ENCODE measurements at places on chromosomes 2 and 18.

DNA sequence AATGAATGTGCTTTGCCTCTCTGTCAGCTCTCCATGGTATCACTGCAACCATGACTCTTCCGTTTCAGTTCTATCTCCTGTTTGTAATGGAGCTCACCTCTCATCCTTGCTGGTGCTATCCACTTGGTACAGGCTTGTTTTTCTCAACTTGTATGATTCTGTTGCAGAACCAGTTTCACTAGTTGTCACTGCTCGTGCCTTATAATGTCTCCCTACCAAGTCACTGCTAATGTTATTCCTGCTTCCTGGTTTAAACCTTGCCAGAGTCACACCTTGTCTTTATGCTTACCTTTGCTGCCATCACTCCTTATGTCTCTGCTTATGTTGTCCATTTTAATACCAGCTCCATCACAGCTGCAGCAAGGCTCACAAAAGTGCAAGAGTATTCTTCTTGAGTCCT is 1191.0 kb upstream of the LRRTM1 start:
- no peak for DNase-seq

DNA sequence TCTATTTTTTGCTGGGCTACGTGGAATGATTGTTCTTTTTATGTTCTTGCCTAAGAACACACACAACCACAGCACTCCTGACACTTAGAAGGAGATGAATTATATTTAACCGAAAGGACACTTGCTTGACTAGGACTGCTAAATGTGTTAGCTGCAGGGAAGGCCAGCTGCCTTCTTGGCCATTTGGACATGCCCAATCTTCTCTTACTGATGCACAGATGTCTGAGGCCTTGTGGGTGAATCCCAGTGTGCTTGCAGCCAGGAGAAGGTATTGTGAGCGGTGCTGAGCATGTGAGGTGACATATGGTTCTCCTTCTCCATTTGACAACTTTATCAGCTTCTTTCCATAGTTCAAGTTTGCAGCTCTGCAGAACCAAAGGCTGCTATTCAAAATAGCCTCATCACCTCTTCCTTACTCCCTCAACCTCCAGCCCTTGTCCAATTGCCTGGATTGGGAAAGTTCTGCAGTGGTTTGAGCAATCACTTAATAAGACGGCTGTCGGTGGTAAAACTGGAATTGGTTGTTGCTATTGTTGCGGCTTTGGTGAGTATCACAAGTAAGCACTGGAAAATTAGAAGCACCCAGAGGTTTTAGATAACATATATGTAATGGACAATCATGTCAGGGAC is 1113.3 kb downstream of the TSN start:
- DNase-seq, result no peak

DNA sequence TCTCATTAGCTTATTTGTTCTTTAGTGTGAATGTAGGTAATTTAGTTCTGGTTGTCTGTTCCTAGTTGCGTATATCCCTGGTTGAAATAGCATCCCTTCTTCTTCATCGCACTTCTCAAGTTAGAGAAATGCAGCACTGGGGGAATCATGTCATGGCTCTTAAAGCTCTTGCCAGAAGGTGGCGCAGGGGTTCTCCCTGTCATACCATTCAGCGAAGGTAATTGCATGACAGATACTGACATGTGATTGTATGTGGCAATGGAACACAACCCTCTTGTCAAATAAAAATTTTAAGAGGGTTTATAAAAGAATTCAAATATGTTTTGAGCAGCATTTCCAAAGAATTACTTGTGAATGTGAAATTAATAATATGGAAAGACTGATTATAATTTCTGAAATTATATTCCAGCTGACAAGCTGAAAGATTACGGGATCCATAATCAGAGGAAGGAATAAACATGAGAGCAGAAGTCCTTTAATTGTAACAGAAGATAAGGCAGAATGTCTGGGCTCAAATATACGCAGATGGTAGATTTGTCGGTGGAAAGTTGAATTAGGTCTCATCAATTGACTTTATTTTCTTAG is 411.7 kb downstream of the DSEL start:
- peak; percentile 62 for DNase-seq

DNA sequence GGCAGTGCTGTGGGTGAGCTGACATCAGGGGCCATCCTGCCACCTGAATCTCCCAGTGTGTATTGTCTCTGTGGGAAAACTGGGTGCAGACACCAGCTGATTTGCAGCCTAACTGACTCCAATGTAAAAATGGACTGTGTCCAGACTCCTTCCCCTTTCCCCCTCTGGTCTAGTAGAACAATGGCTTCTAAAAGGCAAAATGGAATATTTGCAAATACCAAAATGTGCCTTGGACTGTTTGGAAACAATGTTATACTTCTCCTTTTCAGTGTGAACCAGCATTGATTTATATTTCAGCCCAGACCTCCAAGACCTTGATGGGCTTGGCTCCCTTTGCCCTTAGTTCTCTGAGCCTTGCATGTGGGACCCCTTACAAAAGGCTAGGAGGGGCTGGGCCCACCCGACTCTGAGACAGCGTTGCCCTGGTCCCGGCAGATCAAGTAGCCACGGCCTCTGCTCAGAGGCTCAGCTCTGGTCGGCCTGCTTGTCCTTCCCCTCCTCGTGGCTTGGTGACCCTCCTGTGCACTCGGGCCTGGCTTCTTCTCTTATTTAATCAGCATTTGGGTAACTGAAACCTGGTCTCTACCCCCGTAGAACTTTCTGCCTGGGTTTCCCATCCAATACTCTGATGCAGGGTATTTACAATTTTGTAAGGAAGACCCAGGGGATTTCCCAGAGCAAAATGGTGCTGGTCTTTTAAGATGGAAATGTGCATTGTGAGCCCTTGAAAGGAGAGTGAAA is 18.0 kb upstream of the ACKR3 start:
- no peak for DNase-seq

DNA sequence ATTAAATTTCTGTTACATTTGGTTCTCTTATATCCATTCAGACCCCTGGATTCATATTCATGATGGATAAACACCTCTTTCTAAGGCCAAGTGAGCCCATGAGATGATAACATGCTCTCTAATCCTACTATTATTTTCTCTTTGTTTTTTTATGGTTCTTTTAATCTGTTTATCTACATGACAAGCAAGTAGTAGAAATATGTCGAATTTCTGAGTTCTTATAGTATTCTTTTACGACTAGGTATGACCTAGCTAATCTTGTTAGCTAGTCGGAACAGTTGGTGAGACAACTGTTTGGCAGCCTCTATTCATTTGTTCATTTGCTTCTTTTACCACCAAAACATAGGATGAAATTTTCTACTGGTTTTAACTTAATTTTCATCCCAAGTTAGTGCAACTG is 98.1 kb upstream of the SCG2 start:
- DNase-seq, result no peak

DNA sequence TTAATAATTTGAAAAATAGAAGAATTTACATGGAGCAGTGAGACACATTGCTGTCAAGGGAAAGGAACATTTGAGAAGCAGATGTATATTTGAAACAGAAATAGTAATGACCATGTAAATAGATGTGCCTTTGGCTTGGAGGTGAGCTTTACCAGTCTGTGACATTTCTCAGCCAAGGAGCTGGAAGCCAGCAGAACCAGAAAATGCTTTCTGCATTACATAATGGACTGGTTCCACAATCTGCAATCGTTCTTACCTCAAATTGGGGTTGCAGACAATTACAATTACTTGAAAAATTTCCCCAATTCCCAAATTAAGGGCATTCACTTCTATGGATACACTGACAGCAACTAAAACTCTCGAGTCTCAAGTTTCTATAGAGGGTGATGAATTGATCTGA is 59.7 kb downstream of the HNMT start:
- no peak for DNase-seq

DNA sequence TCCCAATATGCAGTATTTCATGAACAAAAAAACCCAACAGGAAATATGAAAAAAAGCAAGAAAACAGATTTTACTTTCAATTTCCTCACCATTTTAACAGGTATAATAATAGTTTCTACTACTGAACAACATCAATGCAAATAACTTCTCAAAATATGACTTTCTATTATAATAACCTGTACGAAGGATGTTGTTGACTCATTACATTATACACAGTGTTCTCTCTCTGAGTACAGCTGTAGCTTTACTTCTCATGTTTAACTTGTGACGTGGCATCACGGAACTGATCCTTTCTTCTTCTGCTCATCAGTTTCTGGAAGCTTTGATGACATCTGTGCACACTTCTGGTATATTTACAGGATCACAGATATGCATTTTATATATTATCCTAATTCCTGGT is 40.0 kb downstream of the FAM228A start:
- DNase-seq, result no peak

GRCh38 chr18:7840411-7840810 is 273.3 kb downstream of the PTPRM start:
- DNase-seq, result peak; percentile 9

GRCh38 chr18:50024466-50024865 is 170.5 kb downstream of the MYO5B start:
- no peak for DNase-seq

DNA sequence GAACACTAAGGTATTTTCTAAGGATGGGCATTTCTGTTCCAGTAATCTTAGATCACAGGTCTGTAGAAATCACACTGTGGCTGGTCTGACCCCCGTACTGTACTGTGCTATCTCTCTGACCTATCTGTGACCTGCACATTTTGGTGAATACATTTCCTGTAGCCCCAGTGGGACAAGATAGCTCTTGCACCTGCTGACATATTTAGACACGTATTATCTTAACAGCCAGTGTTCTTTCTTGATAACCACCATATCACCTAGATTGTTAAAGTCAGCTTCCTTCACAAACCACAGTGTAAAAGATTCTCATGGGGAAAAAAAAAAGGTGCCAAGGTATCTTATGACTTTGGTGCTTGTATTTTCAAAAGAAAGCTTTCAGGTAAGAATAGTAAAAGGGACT is 39.8 kb upstream of the TMEM247 start:
- DNase-seq, result no peak

DNA sequence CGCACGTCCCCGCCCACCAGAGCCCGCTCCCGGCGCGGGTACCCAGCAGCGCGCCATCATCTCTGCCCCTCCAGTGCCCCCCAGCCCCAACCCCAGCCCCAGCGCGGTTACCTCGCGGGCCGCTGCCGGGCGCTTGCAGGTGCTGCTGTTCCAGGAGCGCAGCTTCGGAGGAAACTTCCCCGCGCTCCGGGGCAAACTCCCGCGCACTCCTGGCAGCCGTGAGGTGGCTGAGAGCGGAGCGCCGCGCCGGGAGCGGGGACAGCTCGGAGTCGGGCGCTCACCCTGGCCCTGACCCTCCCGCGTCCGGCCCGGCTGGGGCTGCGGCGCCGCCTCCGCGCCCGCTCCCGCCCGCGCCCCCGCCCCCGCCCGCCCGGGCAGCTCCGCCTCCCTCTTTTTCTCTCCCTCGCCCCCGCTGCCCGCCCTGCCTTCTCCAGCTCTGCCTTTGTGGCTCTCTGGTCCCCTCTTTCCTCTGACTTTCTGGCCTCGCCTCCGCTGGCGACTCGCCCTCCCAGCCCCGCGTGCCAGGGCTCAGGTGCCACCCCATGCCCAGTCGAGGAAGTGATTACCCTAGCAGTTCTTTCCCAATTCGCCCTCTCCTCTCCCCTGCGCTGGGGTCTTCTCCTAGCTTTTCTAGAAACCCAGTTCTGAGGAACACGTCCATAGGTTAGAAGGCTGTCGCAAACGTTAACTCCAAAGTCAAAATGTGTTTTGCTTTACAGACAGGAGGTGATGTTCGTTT is at the start of gene CHST9:
Gene CHST9 (minus strand): TSS at position 284 of the 739 bp plus-strand sequence. CDS start 42,499 bp downstream, outside the sequence.
- no peak for DNase-seq

DNA sequence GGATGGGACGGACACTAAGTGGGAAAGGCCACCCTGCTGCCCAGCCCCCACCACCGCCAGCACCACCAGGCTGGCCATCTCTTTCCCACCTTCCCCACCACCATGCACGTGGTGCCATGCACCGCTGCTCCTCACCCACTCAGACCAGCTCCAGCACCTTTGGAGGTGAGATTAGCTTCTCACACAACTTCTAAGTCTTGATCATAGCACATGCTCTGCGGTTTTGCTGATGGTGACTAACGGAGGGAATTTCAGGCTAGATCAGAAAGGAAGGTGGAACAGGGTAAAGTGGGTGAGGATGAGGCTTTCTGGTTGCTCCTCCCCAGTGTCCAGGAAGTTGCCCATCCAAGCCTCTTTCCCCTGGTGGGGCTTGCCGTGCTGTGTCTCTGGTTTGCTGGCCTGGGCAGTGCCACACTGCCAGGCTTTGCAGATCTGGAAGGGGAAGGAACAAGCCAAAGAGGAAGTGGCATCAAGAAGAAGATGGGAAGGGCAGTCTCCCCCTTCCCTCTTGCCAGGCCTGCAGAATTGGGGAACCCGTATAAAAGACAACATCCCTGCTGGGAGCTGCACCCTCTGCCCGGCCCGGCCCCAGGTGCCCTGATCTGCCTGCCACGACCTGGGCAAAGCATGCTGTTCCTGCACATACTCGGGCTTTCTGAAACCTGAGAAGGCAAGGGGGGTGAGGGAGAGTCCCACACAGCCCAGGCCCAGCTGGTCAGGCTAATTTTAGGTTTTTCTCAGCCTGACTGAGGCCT is 44.3 kb upstream of the CAB39 start:
- no peak for DNase-seq

- no peak for DNase-seq
These were observed 48.6 kb upstream of the FSIP2 start for GRCh38 chr2:185689906-185690539.

DNA sequence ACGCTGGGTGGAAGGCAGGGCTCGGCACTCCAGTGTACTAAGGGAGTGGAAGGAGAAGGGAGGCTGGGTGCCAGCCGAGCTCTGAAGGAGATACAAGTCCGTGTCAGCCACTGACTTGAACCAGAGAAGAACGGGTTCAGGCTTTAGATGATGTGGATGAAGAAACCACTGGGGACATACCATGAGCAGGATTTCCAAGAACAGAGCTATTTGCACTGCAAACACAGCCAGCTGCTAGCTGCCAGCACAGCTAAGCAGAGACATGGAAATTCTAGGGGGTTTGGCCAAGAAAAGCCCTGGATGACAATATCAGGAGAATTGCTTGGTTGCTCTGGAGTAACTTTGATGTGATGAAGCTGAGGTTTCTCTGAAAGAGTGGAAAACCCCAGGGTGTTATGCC is 5.2 kb downstream of the CD207 start:
- no peak for DNase-seq

DNA sequence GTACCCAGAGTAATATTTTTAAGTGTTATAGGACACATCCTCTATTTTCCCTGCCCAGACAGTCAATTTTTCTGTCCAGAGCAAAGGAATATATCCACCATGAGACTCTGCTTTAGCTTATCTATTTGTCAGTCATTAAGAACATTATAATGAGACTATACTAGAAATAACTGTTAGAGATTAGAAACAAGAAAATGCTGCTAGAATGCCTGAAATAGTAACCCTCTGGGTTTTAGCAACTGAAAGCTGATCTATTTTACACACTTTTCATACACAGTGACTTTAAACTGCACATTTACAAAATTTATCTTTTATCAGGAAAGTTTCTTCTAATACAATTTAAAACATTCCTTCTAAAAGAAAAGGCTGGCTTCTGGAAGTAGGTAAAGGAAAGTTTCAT is 39.6 kb downstream of the MBD2 start:
- DNase-seq, result no peak

- DNase-seq, result no peak
These were observed 93.0 kb downstream of the KCTD18 start for GRCh38 chr2:200416878-200417277.

Measured in common myeloid progenitor, CD34-positive (primary cell).